ENCODE measurements at places on chromosomes 4 and X.

- DNase-seq = no peak
These were observed 431.8 kb downstream of the BCOR start for GRCh38 chrX:39665830-39666518.

- DNase-seq = no peak
These were observed 474.3 kb upstream of the FTHL17 start for GRCh38 chrX:31546126-31546525.

- no peak for DNase-seq
These were observed 40.6 kb upstream of the FTHL17 start for GRCh38 chrX:31112226-31112999.

DNA sequence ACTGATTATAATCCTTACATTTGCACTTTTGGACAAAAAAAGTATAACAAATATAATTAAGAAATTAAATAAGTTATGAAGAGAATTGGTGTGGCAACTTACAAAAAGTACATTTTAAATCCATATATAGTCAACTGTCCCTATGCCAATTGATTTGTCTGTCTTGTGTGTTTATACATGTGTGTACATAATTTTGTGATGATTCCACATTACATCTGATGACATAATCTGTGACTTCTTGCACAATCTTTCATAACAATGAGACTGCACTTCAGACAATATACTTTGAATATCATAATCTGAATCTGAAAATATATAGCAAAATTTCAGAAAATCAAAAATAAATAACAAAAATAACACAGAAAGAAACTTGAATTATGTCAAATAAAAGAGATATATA lies 953.4 kb downstream of the FAT4 start:
- DNase-seq = no peak

- no peak for DNase-seq
These were observed 4.9 kb upstream of the PNMA6E start for GRCh38 chrX:153406011-153406410.

- DNase-seq = no peak
These were observed 46.7 kb upstream of the PRDM8 start for GRCh38 chr4:80150387-80151180.

DNA sequence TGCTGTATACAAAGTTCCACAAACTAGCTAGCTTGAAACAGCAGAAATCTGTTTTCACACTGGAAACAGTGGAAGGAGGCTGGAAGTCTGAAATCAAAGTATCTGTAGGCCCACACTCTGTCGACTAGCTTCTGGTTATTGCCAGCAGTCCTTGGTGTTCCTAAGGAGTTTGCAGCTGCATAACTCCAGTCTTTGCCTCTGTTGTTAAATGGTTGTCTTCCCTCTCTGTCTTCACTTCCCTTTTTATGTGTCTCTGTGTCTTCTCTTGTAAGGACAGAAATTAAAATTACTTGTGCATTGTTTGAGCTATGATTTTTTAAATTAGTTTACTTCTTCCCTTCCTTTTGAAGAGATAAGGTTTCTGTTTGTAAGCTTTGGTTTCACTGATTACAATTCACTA lies 8.2 kb downstream of the MTHFD2L start:
- DNase-seq = no peak

DNA sequence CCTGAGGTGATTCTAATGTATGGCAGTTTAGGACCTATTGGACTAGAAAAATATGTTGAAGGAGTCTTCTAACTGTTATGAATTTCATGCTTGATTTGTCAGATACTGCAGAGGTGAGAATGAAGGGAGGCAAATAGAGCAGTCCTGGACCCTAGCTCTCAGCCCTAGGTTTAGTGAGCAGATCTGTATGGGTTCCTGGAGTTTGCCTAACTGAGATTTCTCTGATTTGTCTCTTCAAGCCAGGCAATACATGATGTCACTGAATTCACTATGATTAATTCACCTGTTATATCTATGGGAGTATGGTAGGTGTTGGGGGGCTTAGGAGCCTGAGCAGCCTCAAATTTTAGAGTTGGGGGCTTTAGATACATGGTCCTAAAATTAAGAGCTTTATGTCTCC lies 2.6 kb downstream of the MND1 start:
- DNase-seq = no peak

- DNase-seq = no peak
These were observed 51.8 kb downstream of the TMPRSS11E start for GRCh38 chr4:68499021-68499420.

GRCh38 chr4:174537634-174538033 lies 15.3 kb upstream of the HPGD start:
- no peak for DNase-seq

GRCh38 chr4:8886612-8887406 lies 15.2 kb upstream of the HMX1 start:
- DNase-seq = no peak

GRCh38 chr4:47974566-47974965 lies 41.9 kb downstream of the CNGA1 start:
- DNase-seq = no peak

GRCh38 chr4:23312686-23313085 lies 577.2 kb downstream of the PPARGC1A start:
- no peak for DNase-seq

GRCh38 chr4:2417765-2418649 lies at the start of gene ZFYVE28:
Gene ZFYVE28 (minus strand): TSS chr4:2418645. CDS start chr4:2418323, 322 bp downstream.
- no peak for DNase-seq

- DNase-seq = no peak
These were observed 56.4 kb upstream of the GPR78 start for GRCh38 chr4:8523766-8524165.

- DNase-seq = no peak
These were observed 143.8 kb downstream of the ANAPC10 start for GRCh38 chr4:144954230-144954629.

DNA sequence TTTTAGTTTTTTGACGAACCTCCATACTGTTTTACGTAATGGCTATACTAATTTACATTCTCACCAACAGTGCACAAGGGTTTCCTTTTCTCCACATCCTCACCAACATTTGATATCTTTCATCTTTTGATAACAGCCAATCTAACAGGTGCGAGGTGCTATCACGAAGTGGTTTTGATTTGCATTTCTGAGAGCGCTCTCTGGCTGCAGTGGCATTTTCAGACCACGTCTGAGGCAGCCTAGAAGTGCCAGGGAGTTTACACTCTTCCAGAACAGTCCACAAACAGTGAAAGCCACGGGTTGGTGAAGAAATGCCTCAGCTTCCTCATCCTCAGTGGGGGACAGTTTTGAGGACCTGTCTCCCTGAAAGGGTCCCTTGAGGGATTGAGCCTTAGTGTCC lies 471.0 kb downstream of the BCOR start:
- no peak for DNase-seq

DNA sequence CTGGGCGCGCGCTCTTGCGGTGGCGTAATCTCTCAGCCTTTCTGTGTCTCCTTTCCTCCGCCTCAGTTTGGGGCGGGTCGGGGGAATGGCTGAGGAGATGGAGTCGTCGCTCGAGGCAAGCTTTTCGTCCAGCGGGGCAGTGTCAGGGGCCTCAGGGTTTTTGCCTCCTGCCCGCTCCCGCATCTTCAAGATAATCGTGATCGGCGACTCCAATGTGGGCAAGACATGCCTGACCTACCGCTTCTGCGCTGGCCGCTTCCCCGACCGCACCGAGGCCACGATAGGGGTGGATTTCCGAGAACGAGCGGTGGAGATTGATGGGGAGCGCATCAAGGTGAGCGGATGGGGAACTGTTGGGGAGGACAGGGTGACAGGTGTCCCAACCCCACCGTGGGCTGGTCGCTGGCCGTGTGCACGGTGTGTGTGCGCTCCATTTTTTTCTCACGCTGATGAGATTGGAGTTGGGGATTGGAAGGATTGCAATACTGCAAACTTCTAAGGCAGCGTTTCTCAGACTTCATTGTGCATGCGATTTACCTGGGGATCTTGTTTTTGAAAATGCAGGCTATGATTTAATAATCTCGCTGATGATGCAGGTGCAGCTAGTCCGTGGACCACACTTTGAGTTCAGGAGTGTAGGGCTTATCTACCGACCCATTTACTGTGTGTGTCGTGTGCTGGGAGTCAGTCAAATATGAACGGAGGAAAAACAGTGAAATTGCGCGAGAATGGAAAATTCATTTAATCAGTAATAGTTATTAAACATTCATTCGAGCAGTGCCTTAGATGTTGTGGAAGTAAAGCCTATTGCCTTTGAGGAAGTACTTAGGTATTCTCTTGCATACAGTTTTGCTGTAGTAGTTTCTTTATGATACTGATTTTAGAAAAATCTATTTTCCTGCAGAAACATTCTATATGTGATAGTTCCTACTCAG lies at the start of gene RAB33B:
TSS of gene RAB33B (plus strand) at position 11 of the 935 bp plus-strand sequence. CDS start at position 86, 75 bp downstream.
- DNase-seq = no peak

- DNase-seq = no peak
These were observed 1084.1 kb downstream of the FAM133A start for GRCh38 chrX:94758130-94758529.

GRCh38 chr4:122000849-122001248 lies 49.0 kb upstream of the TRPC3 start:
- no peak for DNase-seq

GRCh38 chr4:186190581-186191199 lies 677 bp upstream of the CYP4V2 start:
- DNase-seq = peak; percentile 21

DNA sequence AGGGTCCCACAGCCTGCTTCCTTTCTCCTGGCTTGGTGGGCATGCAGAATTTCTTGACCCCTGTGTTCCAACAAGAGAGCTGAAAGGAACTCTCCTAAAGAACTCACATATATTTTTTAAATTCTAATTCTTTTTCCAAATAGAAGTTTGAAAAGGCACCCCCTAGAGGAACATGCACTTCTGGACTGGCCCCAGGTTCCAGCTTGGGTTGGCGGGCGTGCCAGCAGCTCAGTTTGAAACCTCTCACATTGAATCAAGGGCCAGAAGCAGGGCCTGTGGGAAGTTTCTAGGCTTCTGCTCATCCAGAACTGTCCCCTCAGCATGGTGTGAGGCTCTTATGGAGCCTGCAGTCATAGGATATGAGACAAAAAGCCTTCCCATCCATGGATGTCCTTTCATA lies 132.6 kb downstream of the ATG4A start:
- DNase-seq = no peak

- DNase-seq = no peak
These were observed 13.7 kb downstream of the WDFY3 start for GRCh38 chr4:84952776-84953175.

GRCh38 chr4:105588252-105588651 lies 35.8 kb downstream of the ARHGEF38 start:
- no peak for DNase-seq

DNA sequence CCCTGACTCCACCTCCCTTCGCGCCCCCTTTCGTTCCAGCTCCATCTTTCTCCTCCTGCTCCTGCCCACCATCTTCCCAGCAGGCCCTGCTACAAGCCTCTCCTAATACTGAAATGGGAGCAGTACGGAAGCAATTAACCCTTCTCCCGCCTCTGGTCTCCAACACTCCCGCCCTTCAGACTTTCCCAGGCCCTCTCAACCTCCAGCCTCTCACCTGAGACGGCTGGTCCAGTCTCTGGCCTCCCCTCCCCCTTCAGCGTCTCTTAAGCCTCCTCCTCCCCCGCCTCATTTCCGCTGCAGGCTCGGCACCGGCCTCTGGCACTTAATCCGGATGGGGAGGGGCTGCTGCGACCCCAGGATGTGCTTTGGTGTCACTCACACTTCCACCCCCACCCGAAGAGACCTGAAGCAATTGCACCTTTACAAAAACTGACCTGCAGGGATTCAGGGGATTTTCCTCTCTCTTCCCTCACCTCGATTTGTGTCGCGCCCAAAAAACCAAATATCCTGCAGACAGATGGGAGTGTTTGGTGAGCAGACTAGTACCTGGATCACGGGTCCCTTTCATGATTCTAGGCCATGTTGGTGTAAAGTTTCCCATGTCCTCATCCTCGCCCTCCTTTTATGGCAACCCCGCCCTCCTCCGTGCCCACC lies 657 bp downstream of the TCEAL8 start:
- no peak for DNase-seq

GRCh38 chr4:36997727-36998126 lies 246.8 kb upstream of the NWD2 start:
- no peak for DNase-seq

DNA sequence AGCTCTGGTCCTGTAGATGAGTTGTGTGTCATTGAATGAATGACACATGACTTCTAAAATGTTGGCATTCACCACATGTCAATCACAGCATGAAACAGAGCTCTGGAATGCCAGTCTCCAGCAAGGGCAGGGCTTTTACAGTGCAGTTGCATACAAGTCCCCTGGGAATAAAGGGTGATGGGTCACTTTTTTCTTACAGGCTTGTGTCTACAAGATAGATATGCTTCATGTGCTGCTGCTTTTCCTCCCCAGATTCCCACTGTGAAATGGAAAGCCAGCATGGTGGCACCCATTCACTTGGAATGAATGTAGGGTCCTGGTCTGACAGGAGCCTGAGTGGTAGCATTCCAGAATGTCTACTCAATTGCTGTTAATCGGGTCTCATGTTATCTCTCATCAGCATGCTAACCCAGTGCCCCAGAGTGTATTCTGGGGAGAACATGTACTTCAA lies 159.1 kb upstream of the KIT start:
- DNase-seq = no peak

- DNase-seq = no peak
These were observed 226.4 kb upstream of the CASK start for GRCh38 chrX:42149765-42150164.

DNA sequence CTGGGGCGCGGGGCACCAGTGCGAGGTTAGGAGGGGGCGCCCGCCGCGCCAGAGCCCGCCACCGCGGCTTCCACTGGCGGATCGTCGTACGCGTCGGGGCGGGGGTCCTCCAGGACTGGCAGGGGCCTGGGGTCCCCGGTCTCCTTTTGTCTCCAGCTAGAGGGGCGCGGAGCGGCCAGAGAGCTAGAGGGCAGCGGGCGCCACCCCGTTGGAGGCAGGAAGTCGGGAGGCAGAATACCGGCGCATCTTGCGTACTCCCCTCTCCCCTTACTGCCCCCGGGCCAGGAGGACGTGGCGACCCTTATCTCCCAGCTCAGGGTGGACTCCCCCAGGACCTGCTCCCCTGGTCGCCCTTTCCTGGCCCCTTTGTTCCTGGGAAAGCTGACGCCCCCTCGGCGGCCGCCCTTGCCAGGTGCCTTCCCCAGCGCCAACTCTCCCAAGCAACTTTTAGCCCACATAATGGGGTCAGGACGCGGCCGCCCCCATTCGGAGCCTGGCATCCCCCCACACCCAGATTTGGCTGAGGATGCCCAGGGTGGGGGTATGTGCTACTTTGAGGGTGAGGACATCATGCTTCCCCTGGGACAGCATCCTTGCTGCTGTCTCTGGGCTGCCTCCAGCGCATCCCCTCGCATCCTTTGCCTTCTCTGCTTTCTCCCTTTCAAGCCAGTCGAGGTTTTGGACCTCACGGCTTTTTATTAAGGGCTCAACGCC lies 933 bp downstream of the CNKSR2 start:
- DNase-seq = no peak

- no peak for DNase-seq
These were observed 7.6 kb downstream of the MED14 start for GRCh38 chrX:40727581-40728252.

GRCh38 chrX:22249371-22249770 lies 23.3 kb upstream of the CBLL2 start:
- DNase-seq = no peak

- DNase-seq = no peak
These were observed 40.2 kb downstream of the ARHGAP10 start for GRCh38 chr4:147772056-147772455.

- peak; percentile 1 for DNase-seq
These were observed 205.3 kb downstream of the TENM3 start for GRCh38 chr4:182448281-182449151.
